ENCODE measurements at places on chromosomes 16 and 17.
A peak's percentile ranks its signal among the peaks of the same experiment; 100 is the strongest.

GRCh38 chr16:79754501-79754900 is 154.0 kb upstream of the MAF start:
- no peak for DNase-seq

DNA sequence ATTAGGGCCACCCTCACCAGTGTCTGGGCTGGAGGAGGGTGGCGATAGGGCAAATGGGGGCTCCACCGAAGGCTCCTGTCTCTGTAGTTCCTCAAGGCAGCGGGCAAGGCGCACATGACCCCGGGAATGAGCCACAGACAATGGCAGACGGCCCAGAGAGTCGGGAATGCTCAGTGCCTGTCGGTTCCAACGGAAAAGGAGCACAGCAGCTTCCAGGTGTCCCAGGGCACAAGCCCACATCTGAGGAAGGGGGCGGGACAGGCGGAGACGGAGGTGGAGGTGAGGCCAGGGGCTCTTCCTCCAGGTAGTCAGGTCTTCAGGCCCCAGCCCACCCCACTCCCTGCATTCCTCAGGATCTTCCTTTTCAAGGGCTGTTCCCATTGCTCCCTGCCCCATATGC is 5.1 kb upstream of the SPAG7 start:
- DNase-seq = no peak

DNA sequence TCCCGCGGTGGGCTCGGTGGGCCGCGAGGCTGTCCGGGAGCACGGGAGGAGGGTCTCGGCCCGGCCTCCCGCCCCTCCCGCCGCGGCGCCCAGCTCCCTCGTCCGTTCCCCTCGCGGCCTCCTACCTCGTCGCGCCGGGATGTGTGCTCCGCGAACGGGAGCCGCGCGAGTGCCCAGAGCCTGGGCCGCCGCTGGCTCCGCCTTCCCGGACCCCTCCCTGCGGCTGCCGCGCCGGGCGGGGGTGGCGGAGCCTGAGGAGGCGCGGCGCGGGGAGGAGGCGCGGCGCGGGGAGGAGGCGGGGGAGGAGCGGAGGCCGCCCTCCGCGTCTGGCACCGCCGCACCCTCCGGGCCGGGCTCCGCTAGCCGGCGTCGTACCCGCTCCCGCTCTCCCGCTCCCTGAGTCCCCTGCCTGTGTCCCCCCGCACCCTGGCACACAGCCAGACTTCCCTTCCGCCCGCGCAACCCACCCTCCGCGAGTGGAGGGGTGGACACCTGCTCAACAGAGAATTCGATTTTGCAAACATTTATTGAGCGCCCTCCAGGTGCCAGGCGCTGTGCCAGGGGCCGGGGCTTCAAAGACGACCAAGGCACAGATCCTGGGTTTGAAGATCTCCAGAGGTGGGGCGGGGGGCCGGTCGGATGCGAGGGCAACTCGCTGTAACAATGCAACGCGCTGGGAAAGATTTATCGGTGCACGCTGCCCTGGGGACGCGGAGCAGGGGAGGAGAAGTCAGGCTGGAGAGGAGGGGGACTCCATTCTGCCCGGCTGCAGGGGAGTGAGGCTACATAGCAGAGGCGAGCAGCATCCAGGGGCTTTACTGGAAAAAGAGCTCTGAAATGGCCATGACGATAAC is at the start of gene MPP3:
Gene MPP3 (minus strand): TSS at position 171 of the 854 bp plus-strand sequence. CDS start 1,240 bp downstream, outside the sequence.
- DNase-seq = peak; percentile 38

- DNase-seq = no peak
Observed at GRCh38 chr16:69717066-69717465, 9.3 kb downstream of the NQO1 start.

Measured in activated effector memory CD4-positive, alpha-beta T cell treated with Interleukin-2 at 50 U/mL for 16 hours (primary cell).